SK-N-SH treated with all-trans-retinoic acid at 6 μM for 48 hours (cell line): ENCODE measurements at places on chromosomes 1 and 21.

GRCh38 chr1:200374569-200375295 is 35.1 kb downstream of the ZNF281 start:
- ATAC-seq, result no peak

DNA sequence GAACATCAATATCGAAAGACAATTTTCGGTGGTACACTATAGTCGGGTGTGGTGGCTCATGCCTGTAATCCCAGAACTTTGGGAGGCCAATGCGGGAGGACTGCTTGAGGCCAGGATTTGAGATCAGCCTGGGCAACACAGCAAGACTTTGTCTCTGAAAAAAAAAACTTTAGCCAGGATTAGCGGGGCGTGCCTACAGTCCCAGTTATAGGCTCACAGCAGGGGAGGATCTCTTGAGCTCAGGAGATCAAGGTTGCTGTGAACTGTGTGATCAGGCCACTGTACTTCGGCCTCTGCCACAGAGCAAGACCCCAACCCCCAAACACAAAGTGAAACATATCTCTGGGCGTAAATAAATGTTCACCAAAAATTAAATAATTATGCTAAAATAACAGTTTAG is 1.6 kb downstream of the TADA1 start:
- no peak for ATAC-seq

- no peak for ATAC-seq
These were observed 866.6 kb downstream of the USP25 start for GRCh38 chr21:16596369-16596768.

DNA sequence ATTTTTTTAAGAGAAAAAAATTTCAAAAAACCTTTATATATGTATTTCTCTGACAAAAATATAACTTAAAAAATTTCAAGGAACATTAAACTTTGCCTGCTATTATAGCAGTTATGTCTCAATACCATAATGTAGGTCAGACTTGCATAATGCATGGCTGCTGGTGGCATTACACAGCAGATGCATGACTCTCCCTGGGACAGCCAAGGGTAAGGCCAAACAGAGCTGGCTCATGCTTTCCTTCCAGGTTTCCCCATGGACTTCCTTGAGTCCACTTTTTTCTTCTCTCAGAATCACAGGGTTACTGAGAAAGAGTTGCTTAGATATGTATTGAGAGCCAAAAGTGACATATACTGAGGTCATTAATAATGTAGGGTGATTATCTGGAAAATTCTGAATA is 43.7 kb downstream of the RHOU start:
- no peak for ATAC-seq

DNA sequence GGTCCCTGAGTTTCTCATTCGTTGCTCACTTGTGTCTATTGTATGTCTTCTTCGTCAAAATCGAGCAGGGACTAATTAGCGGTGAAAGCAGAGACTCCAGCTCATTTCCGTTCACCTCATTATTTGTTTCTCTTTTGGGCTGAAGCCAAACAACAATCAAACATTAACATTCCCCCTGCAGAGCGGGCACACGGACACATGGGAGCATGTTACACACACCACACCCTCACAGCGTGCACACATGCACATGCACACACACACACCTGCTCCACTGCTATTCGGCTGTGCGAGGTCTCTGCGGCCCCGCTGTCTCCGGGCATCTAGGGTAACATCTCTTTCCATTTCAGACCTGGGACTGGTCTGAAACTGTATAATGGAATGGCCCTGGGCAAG is 58.5 kb upstream of the LRRC8D start:
- peak; percentile 56 for ATAC-seq

DNA sequence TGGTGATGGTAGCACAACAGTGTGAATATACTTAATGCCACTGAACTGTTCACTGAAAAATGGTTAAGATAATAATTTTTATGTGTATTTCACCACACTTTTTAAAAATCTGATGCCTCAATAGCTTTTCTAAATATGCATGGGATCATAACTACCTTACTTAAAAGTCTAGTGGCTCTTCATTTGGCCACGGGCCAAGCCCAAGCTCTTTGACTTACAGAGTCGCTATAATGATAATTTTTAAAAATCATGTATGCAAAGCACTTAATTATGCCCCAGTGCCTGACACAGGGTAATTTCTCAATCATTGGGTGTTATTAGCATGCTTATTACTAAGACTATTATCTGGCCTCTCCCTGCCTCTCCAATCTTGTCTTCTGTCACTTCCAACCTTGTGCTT is 7.6 kb upstream of the CNN3 start:
- no peak for ATAC-seq

DNA sequence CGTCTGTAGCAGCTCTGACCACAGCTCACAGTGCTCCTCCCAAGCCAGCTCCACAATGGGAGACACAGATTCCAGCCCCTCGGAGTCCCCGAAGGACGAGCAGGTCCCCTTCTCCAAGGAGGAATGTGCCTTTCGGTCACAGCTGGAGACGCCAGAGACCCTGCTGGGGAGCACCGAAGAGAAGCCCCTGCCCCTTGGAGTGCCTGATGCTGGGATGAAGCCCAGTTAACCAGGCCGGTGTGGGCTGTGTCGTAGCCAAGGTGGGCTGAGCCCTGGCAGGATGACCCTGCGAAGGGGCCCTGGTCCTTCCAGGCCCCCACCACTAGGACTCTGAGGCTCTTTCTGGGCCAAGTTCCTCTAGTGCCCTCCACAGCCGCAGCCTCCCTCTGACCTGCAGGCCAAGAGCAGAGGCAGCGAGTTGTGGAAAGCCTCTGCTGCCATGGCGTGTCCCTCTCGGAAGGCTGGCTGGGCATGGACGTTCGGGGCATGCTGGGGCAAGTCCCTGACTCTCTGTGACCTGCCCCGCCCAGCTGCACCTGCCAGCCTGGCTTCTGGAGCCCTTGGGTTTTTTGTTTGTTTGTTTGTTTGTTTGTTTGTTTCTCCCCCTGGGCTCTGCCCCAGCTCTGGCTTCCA is 22.9 kb upstream of the VPS13D start:
- ATAC-seq, result no peak

- ATAC-seq, result peak; percentile 47; the same call in 1 of the 3 replicates
These were observed 43.0 kb downstream of the SNX7 start for GRCh38 chr1:98704474-98704873.

DNA sequence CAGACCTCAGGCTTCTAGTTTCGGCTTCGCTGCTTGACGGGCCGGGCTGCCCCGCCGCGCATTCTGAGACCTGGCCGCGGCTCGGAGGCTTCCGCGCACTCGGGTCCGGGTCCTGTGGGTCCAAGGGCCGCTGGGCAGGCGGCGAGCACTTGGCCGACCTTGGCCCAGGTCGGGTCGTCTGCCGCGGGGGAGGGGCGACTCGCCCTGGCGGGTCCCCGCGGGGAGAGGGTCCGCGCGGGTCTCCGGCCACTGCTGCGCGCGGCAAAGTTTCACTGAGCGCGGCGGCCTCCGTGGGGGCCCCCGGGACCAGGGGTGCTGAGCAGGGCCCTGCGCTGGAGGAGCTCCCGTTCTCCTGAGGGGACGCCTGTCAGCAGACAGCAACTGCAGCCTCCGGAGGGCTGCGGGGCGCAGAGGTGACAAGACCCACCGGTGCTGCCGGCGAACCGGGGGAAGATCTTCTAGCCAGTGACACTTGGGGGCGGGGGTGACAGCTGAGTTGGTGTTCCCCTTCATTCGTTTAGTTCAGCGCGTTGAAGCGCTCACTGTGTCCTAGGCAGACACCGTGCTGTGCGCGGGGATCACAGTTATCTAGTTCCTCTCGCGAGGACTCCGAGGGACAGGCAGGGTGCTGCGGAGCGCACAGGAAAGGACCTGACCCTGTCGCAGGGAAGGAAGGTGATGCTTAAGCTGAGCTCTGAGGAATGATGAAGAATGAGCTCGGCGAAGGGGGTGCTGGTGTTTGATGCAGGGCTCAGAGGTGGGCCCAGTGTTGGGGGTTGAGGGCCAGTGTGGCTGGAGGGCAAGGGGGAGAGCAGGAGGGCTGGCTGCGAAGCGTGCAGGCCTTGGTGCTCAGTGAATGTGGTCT is 725 bp downstream of the MTFR1L start:
- ATAC-seq, result peak; percentile 72

DNA sequence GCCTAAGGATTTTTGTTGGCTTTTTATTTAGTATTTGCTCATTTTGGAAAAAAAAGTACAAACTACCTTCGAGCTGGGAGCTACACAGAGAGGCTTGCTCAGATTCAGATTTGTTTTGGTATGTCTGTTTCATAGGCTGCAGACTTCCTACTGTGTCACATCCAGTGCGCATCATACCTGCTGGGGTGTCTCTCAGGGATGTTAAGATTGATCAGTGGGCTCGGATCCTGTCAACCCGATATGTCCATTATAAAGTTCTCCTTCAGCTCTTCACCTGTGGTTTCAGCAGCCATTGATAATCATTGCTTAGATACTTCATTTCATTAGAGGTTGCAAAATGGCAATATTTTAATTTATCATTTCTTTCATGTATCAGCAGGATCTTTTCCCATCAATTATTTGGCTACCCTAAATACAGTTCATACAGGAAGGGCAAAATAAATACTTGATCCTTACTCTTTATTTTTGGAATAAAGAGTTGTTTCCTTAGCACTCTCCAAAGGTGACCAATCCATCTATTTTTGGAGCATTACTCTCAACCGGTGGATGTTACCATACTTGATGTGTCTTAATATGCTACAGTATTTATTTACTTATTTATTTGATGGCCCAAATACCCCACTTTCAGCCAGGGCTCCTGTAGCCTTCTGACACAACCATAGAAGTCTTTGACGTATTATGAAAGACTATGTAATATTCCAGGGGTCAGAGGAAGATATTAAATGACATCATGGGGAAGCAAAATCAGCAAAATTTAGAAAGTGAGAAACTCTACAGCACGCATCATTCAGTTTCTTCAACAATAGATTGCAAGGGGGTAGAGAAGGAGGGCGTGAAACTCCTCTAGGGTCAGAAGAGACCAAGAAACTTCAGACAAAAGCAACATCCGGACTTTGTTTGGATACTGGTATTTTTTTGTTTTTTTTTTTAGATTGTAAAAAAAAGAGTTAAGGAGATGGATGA is 55.3 kb upstream of the HNRNPU start:
- ATAC-seq, result peak; percentile 42

DNA sequence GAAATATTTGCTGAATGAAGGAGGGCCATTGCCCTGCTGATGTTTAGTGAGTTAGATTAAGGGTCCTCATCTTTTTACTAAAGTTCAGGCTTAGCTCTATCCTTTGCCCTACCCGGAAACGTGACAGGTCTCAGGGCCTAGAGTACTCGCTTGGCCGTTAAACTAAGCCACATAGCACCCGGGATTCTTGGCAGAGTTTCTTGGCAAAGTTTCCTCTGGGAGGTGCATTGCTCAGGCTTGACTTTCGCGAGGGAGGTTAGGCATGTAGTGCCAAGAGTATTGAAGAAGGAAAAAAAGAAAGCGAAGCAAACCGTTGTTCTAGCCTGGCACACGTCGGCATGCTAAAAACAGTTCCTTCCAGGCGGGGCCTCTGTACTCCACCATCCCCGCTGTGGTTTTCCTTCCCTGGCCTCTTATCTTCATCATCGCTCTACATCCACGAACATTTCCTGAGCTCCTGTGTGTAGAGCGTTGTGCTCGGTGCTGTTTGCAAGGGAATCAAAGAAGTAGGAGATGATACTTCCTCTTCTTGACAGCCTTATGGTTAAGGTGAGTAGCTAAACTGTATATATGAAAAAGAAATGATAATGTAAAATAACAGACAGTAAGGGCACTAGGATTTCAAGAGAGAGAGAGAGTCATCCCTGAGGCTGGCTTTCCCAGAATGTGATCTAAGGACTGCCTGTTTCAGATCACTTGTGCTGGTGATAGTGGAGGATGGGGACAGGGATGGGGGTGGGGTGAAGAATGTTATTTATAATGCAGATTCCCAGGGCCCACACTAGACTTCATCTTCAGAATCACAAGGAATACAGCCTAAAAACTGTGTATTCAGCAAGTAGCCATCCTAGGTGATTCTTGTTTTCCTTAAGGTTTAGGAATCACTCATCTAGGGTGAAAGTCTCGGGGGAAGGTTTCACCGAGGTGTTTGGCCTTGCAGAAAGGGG is 18.8 kb downstream of the RNF220 start:
- peak; percentile 79 for ATAC-seq

- no peak for ATAC-seq
These were observed 71.8 kb upstream of the LRRC53 start for GRCh38 chr1:74584185-74584584.
